LoVo (cell line): ENCODE measurements at places on chromosomes 16 and 17.
A peak's percentile ranks its signal among the peaks of the same experiment; 100 is the strongest.

GRCh38 chr17:4163951-4164350 lies 21.0 kb downstream of the CYB5D2 start:
- DNase-seq, result no peak

- DNase-seq, result no peak
Measured at GRCh38 chr17:27283060-27283459, 10.9 kb upstream of the WSB1 start.

GRCh38 chr17:68544111-68544915 lies 32.1 kb downstream of the PRKAR1A start:
- DNase-seq, result no peak

DNA sequence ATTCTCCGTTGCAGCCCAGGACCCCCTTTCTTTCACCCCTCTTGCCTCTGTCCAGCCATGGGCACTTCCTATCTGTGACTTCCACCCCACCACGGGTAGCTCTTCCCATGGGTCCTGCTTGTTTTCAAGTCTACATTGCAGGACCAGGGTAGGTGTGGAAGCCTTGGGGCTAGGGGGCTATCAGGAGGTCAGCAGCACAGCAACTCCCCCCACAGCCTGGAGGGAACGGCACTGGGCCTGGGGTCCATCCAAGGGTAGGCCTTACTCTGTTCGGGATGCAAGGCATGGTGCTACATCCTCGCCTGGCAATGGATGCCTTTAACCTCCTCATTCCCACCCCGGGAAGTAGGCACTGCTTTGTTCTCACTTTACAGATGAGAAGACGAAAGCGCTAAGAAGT lies 109.3 kb downstream of the IRX5 start:
- no peak for DNase-seq

- DNase-seq, result no peak
Measured at GRCh38 chr16:89210904-89211515, 6.5 kb upstream of the ZNF778 start.

- DNase-seq, result no peak
Measured at GRCh38 chr16:2817340-2818271, 569 bp downstream of the PRSS21 start.

GRCh38 chr16:14444979-14445810 lies 184.9 kb downstream of the PARN start:
- DNase-seq, result no peak

- no peak for DNase-seq
Measured at GRCh38 chr16:80125677-80126076, 415.1 kb upstream of the DYNLRB2 start.

DNA sequence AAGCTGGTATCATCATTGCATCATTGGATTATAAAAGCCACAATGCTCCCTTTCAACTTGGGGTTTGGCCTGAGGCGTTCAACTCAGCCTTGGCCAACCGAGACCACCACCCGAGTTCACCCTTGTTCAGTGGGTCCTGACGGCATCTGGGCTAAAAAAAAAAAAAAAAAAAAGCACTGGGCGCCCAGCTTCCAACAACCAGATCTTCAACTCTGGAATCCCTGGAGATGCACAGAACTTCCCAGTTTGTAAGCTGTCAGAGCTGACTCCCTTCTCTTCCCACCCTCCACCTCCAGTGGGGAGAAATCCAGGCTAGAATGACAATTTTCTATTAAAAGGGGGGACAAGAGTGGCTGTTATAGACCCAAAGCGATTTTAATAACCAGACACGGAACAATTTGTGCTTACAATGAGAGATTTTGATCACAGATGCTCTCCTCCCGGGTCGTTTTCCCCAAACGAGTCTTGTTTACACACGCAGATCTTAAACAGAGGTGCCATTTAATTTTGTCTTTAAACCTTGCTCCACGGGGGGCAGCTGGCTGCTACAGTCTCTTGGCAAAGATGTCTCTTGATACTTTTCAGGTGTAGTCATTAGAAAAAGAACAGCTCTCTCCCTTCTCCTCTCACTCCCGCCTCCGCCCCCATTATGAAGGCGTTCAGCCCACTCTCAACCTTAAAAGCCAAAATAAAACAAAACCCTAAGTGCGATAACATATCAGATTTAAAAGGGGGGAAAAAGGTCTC lies 26.9 kb downstream of the GPRC5B start:
- no peak for DNase-seq

GRCh38 chr17:79752175-79752574 lies 21.4 kb downstream of the ENPP7 start:
- no peak for DNase-seq

DNA sequence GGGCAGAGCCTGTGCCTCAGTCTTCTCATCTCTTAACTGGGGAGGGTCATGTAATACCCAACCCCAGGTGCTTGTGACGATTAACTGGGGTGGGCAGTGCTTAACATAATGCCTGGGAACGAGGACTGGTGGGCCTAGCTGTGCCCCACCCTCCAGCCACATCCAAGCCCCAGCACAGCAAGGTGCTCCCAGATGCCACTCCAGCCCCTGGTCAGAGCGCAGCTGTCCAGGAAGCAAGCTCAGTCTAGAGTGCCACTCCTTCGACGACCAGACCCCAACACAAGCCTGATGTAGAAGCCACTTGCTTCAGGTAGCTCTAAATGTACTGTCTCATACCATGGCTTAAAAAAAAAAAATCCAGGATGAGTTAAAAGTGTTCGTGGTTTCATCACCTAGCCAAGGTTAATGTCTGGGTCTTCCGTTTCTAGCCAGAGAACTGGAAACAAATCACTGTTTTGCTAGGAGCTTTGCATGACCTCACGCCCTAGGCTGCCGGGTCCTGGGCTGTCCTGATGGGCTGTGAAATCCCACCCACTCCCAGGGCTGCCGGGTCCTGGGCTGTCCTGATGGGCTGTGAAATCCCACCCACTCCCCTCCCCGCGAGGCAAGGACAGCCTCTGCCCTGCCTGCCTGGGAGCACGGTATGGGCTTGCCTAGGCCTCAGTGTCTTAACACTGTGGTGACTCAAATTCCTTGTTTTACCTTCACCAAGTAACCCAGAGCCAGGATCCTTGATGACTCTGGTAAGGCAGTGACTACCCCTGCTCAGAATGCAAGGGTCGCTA lies 7.7 kb downstream of the MIEF2 start:
- DNase-seq, result no peak

GRCh38 chr16:57723170-57723569 lies 12.4 kb upstream of the KATNB1 start:
- DNase-seq, result no peak

- no peak for DNase-seq
Measured at GRCh38 chr16:78871241-78871640, 729.3 kb downstream of the MAF start.

DNA sequence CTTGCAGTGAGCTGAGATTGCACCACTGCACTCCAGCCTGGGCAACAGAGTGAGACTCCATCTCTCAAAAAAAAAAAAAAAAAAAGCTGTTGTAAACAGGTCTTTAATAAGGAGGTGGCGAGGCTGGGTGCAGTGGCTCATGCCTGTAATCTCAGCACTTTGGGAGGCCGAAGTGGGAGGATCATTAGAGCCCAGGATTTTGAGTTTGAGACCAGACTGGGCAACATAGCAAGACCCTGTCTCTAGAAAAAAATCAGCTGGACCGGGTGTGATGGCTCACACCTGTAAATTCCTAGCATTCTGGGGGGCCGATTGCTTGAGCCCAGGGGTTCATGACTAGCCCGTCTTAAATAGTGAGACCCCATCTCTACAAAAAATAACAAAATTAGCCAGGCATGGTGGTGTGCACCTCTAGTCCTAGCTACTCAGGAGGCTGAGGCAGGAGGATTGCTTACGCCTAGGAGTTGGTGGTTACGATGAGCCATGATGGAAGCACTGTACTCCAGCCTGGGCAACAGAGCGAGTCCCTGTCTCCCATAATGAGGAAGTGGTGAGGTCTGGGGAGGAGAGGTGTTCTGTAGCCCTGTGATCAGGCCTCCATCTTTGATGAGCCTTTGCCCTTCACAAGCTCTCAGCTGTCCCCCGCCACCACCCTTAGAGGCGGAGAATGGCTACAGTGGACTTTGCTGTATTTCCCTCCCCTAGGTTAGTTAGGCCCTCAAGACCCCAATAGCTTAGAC lies 36.2 kb downstream of the ZNF778 start:
- DNase-seq, result no peak

GRCh38 chr16:19760356-19761060 lies 42.4 kb downstream of the IQCK start:
- DNase-seq, result no peak

GRCh38 chr17:82696916-82697807 lies 1.3 kb downstream of the RAB40B start:
- no peak for DNase-seq

- DNase-seq, result no peak
Measured at GRCh38 chr16:17270111-17270510, 200.6 kb downstream of the XYLT1 start.

DNA sequence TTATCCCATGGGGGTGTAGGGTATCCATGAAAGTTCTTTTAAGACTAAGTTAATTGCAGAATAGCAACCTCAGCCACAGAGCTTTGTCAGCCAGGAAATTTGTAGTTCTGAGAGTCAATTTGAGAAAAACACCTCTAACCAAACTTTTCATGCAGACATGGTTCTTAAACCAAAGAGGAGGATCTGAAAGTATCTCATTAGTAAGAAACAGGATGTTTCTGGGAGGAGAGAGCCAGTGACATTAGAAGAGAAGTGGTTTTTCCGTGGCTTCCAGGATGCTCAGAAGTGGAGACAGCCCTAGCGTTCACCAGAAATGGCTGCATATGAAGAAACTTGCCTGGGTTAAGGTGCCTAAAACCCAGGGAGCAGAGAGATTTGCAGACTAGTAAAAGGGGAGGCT lies 7.9 kb downstream of the GNAO1 start:
- no peak for DNase-seq

- no peak for DNase-seq
Measured at GRCh38 chr16:84007965-84008364, 34.6 kb downstream of the SLC38A8 start.

DNA sequence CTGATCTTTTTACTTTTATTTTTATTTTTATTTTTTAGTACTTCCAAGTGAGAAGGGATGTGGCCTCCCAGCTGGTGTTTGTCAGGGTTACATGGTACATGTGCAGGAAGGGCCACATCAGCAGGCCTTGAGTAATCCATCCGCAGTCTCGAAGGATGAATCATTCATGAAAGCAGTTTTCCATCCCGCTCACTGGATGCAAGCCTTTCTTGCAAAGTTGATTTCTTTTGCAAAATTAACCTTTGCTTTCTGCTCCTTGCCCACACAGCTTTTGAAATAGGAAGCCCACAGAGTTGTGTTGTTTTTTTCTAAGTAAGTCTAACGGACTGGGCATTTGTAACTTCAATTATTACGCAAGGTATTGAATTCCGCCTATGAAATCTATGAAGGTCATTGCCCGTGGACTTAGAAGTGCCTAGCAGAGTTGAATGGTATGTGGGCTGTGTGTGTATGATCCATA lies 157.4 kb downstream of the PRKCA start:
- no peak for DNase-seq

DNA sequence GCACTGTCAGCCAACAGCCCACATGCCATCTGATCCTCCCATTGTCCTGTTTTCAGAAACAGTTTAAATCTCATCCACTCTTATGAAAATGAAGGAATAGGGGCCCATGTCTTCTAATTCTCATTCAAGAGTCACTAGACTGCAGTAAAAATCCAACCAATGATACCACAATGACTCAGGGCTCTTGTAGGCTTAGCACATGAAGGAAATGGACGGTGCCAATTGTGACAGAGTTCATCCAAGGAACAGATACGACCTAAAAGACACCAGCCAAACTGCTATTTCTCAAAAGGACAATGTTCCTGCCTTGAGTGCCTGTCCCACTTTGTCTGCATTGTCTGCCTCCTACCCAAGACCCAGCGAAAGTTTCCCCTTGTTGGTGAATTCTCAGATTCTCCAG lies 204.8 kb upstream of the COX10 start:
- DNase-seq, result no peak

GRCh38 chr17:77959126-77959925 lies 823 bp downstream of the TNRC6C start:
- DNase-seq, result peak; percentile 5

DNA sequence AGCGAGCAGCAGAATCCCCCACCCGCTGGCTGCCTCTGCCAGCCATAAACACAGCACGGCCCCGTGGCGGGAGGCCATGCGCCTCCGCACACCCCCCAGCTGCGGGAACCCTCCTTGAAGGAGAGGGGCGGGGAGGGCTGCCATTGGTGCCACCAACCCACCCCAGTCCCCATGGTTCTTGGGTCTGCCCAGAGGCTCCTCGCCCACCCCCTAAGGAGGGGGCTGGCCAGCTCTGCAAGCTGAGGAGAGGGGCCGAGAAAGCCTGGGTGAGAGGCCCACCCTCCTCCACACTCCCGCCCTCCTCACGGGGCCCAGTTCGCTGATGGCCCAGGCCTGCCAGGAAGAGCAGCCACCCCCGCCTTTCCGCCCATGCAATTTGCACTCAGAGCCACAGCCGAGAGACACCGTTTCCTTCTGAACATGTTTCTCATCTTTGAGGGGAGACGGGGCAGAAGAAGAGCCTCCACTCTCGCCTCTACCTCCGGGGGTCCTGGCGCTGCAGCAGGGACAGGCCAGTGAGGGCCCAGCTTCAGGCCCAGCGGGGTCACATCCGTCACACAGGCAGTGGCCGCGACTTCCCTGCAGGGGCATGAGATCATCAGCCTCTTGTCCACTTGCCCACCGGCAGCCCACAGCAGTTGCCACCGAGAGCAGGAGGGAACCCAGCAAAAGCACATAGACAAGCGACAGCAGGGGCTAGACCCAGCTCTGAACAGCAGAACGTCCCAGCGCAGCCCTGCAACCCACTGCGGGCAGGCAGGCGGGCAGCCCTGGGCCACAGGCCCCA lies 23.0 kb downstream of the KATNB1 start:
- DNase-seq, result no peak

DNA sequence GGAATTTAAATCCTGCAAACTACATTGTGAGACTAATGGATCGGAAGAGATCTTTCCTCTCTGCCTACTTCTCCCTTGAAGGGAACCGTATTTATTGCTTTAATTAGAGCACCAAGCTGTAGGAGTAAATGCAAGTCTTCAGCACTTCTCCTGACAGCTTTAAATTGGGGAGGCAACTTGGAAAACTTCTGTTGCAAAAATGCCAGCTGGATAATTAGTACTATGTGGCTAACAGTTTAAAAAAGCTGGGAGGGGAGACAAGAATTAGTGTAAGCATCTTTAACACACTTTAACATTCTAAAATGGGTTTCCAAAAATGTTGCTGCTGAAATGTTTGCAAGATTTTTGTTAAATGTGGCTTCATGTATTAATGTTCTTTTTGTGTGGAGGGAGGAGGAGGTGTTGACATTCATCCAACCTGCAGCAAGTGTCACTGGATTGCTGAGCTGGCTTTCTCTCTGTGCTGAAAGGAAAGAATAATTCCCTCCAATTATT lies 108.5 kb downstream of the PCTP start:
- no peak for DNase-seq

DNA sequence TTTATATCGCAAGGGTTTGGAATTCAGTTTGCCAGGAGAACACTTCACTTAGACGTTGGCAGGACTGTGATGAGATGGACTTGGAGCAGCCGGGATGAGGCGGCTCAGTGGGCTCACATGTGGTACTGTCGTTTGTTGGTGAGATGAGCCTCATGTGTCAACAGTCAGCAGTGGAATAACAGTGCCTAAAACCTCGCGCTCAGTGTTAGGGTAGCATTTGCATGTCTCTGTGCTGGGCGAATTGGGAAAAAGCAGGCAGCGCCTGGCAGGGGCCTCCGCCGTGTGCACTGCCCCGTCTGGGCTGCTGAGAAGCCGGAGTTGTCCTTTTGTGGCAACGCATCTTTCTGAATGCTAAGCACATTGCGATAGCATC lies 49.7 kb downstream of the CRISPLD2 start:
- no peak for DNase-seq

- DNase-seq, result no peak
Measured at GRCh38 chr17:80671825-80672110, 127.1 kb downstream of the RPTOR start.

GRCh38 chr17:2170023-2170422 lies 115.1 kb downstream of the HIC1 start:
- DNase-seq, result no peak
